Stimulated activated CD8-positive, alpha-beta memory T cell treated with anti-CD3 and anti-CD28 coated beads, Interleukin-7, amount 100 ng/mL, for 48 hours (primary cell): ENCODE measurements at places on chromosomes 7 and 10.

GRCh38 chr10:128710098-128710797, 584.0 kb upstream of the MKI67 start:
- no peak for DNase-seq

DNA sequence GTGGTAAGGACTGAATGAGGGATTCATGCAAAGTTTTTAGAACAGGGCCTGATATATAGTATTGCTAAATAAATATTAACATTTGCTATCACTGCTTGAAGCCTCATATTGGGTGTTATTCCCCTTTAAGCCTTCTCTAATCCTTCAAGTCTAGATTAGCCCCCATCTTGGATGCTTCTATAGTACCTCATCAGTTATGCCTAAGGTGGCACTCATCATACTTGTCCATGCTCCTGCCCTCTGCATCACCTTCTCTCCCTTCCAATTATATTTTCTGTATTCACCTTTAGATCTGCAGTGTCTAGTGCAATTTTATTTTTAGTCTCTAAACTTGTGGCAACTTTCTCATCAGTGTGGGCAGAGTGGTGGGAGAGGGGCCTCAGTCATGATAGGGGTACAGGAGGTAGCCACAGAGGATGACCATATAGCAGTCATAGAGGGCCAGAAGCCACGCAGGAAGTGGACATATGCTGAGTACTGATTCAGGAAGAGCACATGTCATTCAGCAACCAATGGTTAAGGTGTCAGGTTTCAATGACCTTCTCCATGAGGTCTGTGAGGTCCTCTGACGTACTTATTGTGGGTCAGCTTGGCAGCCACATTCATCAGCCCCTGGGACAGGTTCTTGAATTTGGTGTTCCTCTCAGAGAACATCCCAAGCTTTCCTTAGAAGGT, 2.5 kb downstream of the ENTPD1 start:
- DNase-seq: no peak

DNA sequence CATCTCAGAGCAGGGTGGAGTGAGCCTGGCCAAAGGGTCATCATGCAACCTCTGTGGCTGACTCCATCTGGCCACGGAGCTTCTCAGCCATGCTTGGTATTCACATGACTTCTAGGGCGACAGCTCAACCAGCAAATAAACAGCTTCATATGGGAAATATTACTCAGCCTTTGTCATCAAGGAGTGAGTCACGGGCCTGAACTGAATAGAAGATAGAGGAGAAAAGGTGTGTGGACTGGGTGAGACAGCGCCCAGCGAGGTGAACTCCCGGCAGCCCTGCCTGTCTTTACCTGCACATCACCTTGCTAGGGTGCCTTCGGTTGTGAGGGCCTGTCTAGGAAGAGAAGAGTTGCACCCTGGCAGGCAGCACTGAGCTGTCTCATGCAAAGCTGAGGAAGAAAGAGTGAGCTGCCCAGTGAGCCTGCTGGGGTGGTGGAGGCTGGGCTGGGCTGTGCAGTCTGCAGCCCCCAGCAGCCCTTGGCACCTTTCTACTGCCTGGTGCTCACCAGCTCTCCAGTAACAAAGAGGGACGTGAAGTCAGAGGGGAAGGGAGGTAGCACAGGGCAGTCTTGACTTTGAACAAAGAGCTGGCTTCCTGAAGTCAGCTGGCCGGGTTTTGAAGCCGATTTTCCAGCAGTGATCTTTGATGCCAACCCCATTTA, 114.2 kb downstream of the EGFR start:
- DNase-seq: no peak

- DNase-seq: no peak
Observed at GRCh38 chr10:58464956-58465355, 47.7 kb upstream of the BICC1 start.

DNA sequence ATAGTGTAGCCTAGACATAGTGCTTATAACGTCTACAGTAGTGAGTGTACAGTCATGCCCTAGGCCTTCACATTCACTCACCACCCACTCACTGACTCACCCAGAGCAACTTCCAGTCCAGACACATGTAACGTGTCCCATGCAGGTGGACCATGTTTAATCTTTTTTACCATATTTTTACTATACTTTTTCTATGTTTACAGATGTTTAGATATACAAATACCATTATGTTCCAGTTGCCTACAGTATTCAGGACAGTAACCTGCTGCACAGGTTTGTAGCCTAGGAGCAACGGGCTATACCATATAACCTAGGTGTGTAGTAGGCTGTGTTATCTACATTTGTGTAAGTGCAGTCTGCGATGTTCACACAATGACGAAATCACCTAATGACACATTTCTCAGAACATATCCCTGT, 11.0 kb downstream of the MPP7 start:
- no peak for DNase-seq

GRCh38 chr10:126009650-126010049, 113.3 kb downstream of the FANK1 start:
- DNase-seq: no peak

DNA sequence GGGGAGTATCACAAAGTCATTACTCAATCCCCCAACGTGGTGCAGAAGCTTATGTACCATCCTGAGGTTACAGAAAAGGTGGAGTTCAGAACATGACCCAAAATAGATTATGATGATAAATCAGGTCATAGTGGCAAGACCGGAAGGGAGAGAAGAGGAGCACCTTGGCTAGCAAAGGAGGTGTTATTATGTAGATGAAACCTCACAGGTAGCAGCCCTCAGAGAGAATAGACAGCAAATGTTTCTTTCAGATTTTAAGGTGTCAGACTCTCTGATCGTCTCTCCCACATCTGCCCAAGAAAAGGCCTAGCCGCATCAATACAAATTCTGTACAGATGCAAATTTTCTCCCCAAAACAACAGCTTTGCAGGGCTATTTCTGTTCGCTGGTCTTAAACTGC, 88.3 kb upstream of the SEMA3D start:
- DNase-seq: no peak

DNA sequence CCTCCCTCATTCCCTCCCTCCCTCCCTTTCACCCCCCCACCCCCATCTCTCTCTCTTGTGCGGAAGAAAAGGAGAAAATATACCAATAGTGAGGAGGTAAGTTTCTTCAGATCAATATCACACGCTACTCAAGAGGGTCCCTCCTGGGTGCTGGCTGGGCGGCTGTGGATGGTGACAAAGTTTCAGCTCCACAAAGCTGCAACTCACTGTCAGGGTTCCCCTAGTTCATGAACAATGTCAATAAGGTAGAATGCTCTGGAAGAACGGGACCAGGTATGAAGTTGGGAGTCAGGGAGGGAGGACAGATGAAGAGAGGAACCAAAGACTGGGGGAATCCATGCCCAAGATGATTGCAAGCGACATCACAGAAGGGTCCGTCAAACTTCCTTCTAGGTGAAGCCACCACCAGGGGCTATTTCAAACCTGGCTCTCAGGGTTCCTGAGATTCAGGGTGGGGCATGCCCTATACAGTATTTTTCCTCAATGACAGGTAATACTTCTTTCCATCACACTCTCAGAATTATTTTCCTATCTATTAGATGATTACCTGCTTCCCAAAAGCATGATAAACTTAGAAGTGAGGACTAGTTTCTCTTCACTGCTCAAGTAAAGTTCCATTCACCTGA, 1.4 kb upstream of the PDE1C start:
- no peak for DNase-seq

- DNase-seq: no peak
Observed at GRCh38 chr10:119845656-119846055, 27.0 kb downstream of the MCMBP start.

DNA sequence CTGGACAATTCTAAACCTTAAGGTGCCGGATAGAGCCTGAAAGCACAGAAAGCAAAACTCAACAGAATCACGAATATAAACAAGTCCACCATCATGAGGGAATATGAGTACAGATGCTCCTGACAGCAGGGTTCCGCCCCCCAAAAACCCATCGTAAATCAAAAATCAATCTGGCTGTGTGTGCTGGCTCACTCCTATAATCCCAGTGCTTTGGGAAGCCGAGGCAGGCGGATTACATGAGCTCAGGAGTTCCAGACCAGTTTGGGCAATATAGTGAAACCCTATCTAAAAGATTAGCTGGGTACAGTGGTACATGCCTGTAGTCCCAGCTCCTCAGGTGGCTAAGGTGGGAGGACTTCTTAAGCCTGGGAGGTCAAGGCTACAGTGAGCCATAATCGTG, 12.2 kb downstream of the BUD31 start:
- DNase-seq: no peak

GRCh38 chr7:98493030-98493778, 92.3 kb upstream of the BAIAP2L1 start:
- no peak for DNase-seq

DNA sequence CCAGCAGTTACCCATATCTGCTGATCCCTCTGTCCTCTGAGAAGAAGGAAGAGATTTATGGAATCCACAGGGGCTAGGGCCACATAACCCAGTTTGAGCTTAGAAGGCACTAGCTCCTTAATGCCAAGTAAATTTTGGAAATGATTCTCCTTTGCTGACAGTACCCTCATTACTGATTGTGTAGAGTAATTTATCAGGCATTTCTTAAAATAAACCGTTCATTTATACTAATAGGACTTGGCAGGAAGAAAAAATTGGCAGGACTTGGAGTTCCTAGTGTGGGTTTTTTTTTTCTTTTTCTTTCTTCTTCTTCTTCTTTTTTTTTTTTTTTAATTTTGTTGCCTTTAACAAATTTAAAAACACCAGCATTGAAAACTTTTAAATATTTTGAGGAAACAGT, 645.7 kb downstream of the SUGCT start:
- DNase-seq: no peak

- no peak for DNase-seq
Observed at GRCh38 chr7:25643286-25643685, 415.0 kb upstream of the NPVF start.

- no peak for DNase-seq
Observed at GRCh38 chr7:18445916-18446520, 49.5 kb upstream of the HDAC9 start.

DNA sequence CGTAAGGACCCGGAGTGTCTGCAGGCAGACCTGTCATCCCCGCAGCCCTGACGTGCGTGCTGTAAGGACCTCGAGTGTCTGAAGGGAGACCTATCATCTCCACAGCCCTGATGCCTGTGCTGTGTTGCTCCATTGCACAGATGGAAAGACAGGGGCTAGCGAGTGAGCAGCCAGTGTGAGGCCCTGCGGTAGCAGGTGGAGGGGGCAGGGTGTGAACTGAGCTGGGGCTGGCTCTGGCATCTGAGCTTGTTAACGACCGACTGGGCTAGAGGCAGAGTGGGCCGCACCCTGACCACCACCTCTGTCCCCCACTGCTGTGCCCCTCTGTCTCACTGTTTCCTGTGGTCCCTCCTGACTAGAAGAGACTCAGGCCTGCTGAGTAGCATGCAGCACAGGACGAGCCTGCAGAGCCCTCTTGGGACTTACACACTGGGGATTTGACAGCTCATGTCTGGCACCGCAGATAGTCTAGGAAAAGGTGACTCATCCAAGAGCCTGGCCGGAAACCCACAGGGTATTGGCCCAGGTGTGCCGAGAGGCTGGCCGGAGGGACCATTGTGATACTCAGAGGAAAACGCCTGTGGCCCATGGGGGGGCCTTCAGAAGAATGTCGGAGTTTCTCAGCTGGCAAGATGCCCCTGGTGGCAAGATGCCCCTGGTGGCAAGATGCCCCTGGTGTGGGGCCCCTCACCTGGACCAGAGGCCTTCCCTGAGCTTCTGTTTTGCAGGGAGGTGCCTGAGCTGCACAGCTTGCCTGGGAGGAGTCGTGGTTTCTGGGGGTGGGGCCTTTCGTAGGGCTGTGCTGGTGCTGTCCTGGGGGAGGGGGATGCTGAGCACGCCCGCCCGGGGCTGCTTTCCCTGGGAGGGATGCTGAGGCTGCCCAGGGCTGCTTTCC, 34.3 kb downstream of the INPP5A start:
- DNase-seq: peak; percentile 70

- DNase-seq: peak; percentile 88
Observed at GRCh38 chr10:70602665-70603448, at the start of gene PRF1. TSS of gene PRF1 (minus strand) at chr10:70602741. CDS start at chr10:70600902, 1,839 bp downstream.

DNA sequence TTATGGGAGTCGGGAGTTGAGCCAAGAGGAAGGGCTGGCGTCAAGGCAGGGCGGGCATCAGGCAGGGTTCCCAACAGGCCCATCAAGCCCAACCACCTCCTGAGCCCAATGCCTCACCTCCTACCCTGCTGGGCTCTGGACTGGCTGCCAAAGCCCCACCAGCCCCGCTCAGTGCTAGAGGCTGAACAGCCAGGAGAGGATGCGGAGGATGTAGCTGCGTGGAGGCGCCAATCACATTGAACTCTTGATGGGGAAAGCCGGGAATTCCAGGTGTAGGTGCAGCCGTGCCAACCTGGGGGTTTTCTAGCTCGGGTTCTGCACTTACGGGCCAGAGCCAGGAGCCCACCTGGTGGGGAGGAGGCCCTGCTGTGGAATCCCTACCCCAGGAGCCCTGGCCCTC, 12.9 kb downstream of the ATP5MF start:
- no peak for DNase-seq

DNA sequence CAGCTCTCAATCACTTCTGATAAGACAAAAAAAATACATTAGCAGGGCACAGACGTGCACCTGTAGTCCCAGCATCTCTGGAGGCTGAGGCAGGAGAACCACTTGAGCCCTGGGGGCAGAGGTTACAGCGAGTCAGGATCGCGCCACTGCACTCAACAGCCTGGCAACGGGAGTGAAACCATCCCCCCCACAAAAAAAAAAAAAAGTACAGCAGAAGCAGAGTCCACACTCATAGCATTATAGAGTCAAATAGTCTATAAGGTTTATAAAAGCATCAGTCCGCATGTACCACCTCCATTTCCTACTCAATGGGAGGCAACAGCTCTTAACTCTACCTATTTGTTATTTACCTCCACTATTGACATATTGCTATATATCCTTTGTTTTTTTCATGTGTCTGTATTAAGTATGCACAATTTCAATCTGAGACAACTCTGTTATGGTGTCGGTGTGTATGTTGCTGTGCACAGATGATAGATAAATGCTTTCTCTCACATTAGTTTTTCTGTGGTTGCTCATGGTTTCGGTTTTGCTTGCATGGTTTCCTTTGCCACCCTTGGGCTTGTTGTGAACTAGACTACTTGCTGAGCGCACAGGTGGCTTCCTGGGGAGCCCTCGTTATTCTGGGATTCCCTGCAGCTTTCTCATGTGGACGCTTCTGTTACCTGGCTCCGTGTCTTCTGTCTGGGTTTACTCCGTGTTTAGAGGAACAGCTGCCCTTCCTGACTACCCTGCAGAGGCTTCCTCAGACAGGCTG, 40.4 kb downstream of the PROSER2 start:
- DNase-seq: no peak

DNA sequence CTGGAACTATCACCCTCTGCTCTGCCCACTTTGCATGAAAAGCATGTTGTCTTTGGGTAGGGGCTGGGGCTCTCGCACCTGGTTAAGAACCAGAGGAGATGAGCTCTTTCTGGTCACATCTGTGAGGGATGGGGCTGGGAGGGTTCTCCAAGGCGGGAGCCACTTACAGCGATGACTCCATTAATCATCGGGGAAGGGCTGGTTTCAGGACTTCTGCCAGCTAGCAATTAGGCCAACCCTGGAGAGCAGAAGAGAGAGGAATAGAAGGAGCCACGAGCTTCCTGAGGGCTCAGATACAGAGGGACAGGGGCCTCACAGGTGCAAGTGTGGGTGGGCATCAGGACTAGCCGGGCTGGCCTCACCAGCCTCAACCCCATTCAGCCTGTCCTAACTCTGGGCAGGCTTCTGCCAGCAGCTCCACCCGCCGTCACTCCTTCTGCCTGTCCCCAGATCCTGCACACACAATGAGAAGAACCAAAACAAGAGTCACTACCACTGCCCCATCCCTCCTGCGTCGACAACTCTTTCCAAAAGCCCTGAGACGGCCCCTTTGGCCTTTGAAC, 8.4 kb downstream of the AQP1 start:
- no peak for DNase-seq
